ENCODE measurements at places on chromosomes 2 and 18.
A peak's percentile ranks its signal among the peaks of the same experiment; 100 is the strongest.

- no peak for DNase-seq
Measured at GRCh38 chr18:4641771-4642368, 186.8 kb upstream of the DLGAP1 start.

GRCh38 chr2:88735133-88735532 is 43.7 kb downstream of the RPIA start:
- DNase-seq, result no peak

DNA sequence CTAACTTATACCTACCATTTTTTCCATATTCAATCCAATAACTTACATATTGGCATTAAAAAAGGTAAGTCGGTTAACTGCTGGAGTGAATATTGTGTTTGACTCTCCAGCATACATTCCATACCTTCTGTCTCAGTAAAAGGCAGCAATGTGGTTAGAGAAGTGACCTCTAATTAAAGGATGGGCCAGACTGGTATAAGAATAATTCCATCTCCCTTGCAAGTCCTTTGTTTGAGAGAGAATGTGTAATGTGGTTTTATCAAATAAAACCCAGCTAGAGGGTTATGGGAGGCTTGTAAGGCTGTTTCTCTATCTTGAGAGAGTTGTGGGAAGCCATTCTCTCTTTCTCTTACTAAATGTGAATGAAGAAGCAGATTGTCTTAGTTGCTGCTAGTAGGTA is 289.3 kb upstream of the TCF4 start:
- no peak for DNase-seq

- DNase-seq, result no peak
Measured at GRCh38 chr18:77482190-77483085, 232.8 kb downstream of the GALR1 start.

DNA sequence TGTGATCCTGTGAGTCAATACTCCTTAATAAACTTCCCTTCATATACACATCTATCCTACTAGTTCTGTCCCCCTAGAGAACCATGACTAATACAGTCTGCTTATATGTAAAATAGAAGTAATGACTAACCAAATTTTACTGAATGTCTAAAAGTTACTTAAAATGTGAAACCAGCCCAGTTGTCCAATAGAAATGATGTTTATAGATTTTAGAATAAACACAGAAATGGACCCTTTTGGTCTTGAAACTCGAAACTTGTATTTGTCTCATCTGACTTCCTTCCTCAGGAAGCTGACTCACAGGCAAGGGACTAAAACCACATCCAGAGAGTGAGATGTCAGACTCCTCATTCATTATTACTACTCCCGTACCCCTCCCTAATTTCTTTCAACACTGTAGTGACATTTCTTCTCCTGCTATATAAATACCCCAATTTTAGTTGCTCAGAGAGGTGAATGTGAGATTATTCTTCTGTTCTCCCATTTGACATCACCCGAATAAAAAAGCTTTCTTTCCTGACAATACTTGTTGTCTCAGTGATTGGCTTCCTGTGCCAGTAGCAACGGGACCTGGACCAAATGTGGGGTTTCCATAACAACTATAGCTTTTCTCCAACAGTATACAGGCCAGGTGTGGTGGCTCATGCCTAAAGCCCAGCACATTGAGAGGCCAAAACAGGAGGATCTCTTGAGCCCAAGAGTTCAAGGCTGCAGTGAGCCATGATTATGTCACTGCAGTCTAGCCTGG is 486.0 kb downstream of the ERBB4 start:
- DNase-seq, result no peak

- DNase-seq, result no peak
Measured at GRCh38 chr2:178008636-178009289, 63.8 kb downstream of the PDE11A start.

- no peak for DNase-seq
Measured at GRCh38 chr2:102013206-102014040, 21.7 kb downstream of the IL1R2 start.

DNA sequence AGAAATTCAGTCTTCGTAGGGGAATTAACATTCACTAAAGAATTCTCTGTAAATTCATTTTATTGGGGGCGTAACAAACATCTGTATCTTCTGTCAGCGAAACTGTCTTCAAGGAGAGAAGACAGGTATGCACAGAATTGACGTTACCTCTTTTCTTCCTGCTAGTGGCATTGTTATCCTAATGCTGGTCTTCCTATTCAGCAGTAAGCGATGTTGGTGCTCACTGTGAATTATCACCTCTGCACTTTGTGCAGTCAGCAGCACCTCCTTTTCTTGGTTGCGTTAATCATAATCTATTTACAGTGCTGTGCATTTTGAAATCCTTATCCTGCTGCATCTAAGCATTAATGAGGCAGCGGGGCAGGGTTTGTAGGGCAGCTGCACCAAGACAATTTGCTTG is 362.3 kb downstream of the SLC4A3 start:
- DNase-seq, result no peak

- DNase-seq, result no peak
Measured at GRCh38 chr2:66237803-66238379, 197.0 kb upstream of the MEIS1 start.

DNA sequence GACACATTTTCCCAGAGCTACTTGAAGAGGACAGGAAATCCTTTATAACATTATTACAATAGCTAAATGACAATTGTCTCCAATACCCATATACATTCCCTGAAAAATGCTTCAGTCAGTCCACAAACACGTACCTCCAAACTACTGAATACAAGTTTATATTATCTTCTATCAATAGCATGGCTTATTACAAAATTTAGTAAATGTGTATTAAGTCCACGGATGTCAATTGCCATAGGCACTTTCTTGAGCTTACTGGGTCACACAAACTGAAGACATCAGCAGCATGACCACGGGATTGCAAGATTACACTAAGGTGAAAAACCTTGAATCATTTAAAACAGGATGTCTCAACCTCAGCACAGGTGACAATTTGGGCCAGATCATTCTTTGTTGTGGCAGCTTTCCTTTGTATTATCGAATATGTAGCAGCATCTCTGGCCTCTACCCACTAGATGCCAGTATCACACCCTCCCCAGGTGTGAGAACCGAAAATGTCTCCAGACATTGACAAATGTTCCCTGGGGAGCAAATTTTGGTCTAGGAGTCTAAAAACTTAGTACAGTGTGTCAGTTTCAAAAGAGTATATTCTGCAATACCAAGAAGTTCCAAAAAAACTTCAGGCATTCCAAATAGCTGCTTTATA is 1.4 kb downstream of the MBD2 start:
- DNase-seq, result peak; percentile 30

DNA sequence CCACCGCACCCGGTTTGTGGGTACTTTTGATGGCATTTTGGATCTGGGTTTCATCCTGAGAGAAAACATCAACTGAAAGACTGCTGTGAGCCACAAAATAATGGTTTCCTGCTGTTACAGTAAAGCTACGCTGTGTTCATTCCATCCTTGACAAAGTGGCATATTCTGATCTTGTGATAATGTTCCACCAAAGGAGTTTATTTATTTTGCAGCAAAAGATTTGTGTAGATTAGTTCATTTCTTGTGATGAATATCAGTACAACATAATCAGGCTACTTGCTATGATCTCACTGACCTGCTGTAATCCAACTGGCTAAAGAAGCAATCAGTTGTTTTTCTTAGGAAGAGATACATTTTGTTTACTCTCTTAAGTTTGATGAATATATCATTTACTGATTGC is 45.0 kb downstream of the EEF1B2 start:
- DNase-seq, result no peak

DNA sequence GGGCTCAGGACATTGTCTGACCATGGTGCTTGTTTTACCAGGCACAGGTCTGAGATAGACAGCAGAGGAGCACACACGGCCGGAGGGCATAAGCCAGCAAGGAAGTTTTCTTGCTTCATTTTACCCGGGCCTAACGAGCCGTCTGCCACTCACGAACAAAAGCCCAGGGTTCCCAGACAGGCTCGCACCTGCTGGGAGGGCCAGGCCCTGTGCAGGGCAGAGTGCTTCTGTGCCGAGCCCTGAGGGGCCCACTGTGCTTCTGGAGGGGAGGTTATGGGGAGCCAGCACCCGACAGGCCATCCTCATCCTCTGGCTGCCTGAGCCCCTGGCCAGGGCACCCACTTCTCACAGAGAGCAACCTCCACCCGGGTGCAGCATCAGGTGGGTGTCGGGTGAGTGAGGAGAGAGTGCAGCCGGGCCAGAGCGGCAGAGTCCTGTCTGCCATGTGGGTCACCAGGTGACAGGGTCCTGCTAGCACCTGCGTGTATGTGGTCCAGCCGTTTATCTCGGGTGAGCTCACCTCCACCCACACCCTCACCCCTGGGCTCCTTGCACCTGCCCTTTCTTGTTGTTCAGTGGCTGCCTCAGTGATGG is 297.9 kb downstream of the NDUFA10 start:
- DNase-seq, result no peak

- DNase-seq, result no peak
Measured at GRCh38 chr18:45357686-45358470, 257.4 kb upstream of the SLC14A2 start.

DNA sequence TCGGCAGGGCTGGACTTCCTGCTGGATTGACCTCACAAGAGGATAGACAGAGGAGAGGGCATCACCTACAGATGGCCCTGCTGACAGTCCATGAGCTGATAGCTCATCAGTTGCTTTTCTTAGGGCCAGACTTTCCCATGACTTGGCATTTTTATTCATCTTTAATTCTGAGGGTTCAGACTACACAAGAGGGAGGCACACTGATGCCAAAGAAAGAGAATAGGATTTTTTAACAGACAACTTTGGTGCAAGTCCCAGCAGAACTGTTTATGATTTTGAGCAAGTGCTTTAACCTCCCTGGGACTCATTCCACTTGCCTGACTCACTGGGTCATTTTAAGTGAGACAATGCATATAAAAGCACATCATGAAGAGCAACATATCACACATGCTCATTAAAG is 299.2 kb downstream of the INSIG2 start:
- DNase-seq, result no peak

DNA sequence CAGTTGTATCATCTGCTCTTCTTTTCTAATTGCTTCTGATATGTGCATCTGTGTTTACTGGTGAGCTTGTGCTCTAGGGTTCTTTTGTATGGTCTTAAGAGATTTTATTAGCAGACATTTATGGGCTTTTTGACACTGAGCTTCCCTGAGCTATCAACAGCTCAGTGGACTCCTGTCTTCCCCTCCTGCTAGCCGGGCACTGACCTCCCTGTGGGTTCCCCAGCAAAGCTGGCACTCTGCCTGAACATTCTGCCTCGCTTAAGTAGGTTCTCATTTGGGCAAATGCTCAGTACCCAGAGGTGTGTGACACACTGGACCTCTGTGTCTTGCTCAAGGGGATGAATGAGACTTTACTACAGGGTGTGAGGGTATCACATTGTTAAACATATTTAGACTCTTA is 15.8 kb downstream of the TRAF3IP1 start:
- DNase-seq, result no peak

DNA sequence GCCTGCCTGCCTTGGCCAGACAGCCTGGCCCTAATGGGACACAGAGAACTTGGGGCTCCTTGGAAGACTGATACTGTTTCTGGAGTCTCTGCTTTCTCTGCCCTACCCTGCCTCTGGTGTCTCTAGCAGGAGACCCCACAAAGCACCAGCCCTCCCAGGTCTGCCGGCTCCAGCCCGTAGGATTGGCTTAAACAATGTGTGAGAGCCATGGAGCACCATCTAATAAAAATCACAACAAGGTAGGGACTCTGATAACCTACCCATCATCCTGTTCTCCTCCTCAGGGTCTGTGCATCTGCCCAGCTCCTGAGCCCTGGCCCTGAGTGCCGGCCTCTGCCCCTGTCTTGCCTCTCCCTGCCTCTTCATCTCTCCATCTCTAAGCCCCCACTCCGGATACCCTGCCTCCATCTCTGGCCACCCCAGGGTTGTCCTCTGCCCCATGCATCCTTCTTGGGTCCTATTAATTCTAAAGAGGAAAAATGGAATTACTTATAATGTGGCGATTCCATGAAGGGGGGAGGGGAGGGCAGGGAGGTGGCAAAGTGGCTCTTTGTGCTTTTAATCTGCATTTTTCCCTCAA is 1.2 kb upstream of the ECEL1 start:
- no peak for DNase-seq

DNA sequence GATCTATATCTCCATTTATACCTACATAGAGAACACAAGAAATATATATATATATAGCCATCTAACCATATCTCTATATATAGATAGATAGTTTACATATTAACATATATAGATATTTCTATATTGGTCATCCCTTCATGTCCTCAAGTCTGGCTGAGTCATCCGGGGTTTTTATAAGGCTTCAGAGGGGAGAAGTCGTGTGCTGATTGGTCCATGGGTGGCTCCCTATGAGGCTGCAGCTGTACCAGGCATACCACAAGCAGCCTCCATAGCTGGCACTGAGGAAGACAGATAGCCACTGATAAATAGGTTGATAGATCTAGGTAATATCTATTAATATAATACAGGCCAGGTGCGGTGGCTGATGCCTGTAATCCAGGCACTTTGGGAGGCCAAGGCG is 618.3 kb upstream of the SETBP1 start:
- no peak for DNase-seq

GRCh38 chr18:36769611-36770314 is 59.0 kb downstream of the TPGS2 start:
- DNase-seq, result no peak

- DNase-seq, result peak; percentile 53
Measured at GRCh38 chr2:136008205-136008865, 22.9 kb upstream of the DARS1 start.

DNA sequence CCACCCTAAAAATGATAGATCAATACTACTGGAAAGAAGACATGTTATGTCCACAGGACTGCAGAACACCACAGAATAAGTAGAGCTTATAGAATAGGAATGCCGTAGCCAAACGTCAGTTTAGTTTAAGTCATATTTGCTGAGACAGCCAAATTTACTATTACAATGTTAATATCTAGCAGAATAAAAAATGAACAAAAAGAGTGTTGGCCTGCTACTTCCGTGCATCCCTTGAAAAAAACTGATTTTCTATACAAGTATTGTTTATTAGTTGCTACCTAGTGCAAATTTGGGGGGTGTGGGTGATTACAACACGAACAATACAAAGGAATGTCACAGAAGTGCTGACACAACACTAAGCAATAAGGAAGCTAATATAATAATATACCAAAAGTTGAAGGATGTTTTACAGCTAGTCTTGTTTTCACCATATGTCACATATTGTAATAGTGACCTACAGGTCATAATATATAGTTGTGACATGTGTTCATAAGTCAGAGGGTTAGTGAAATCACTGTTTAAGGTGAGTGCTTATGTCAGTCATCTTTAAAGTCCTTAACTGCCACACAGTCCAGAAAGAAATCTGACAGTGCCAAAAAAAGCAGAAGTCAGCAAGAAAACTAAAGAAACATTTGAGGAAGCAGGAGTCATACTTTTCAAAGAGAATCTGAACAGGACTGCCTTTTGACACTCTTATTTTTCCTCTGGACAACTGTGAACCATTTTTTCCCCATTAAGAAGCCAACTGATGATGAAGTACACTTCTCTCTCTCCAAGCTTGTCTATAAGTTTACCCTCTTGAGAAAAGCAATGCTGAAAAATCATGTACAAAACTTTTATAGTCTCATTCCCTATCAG is 376.4 kb downstream of the ZEB2 start:
- no peak for DNase-seq

DNA sequence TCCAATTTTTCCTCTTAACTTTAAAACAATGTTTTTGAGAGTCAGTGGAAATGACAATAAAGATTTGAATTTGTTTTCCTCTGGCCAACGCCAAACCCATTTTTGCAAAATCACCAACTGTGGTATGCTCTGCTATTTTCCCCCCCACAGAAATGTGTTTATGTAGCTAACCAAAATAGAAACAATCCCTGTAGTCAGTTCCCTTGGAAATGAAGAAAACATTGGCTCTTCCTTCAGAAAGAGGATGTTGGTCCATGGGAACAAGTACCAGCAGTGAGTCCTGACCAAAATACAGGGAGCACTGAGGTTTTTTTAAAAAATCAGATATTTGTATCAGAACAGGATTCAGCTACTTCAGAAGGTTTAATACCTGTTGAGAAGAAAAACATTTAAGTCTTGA is 65.3 kb downstream of the SLC40A1 start:
- DNase-seq, result no peak

All from T-helper 2 cell treated with Interferon-gamma antibody and Interleukin-4, amounts not matched to agents 5 μg/mL and 100 μg/mL, for 36 hours (primary cell).